ENCODE measurements at places on chromosomes 7 and 10. TPM values are rescaled to one million over a fixed set of nuclear protein-coding genes. Genes with fewer than 3 reads are reported as not detected.

PLEKHS1 gene
- total RNA-seq, result not detected

DNAAF5 gene
- 10.0 TPM for total RNA-seq

STAG3 gene
- 0.20 TPM for total RNA-seq

SLC29A4 gene
- total RNA-seq, result 0.99 TPM

DNA sequence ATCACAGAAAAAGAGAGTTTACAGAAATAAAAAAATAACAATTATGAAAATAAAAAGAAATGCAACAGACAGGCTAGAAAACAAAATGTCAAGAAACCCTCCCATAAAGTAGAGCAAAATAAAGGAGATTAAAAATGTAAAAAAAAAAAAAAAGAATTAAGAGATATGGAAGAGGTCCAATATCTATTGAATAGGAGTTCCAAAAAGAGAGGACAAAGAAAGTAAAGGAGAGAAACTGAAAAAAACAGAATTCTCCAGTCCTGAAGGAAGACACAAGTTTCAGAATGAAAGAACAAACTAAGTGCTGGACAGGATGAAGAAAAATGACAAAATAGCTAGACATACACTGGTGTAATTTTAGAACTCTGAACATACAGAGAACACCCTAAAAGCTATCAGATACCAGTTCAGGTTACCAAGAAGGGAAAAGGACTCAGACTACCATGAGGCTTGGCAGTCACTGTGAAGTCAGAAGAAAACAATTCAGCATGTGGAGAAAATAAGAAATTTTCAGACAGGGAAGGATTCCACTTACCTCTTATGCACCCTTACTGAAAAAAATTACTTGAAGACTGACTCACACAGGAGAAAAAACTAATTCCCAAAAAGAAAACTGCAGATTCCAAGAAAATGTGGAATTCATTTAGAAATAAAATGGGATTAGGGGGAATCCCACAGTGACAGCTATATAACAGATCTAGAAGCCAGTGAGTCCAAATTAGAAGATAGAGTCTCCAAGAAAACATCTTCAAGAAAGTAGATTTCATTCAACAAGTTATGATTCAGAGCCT lies 40.4 kb upstream of the ABLIM1 start:
- DNase-seq, result no peak

- no peak for DNase-seq
These were observed 6.4 kb downstream of the CHST15 start for GRCh38 chr10:124086787-124087671.

DNA sequence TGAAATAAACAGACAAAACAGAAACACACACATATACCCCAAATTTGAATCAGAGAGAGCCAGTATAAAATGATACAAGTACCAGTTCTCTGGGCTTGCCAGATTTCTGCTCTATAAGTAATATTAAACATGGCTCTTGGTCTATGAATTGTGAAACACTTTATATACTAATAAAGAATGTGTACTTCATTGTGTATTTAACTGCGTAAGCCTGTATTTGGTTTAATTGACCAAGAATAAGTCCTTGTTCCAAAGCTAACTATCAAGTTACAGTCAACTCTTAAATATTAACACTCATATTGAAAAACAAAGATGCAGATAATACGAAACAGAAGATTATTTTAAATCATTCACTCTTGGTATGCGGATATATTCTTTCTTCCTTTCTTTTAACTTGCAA lies 8.7 kb downstream of the FGFR2 start:
- DNase-seq, result no peak

DNA sequence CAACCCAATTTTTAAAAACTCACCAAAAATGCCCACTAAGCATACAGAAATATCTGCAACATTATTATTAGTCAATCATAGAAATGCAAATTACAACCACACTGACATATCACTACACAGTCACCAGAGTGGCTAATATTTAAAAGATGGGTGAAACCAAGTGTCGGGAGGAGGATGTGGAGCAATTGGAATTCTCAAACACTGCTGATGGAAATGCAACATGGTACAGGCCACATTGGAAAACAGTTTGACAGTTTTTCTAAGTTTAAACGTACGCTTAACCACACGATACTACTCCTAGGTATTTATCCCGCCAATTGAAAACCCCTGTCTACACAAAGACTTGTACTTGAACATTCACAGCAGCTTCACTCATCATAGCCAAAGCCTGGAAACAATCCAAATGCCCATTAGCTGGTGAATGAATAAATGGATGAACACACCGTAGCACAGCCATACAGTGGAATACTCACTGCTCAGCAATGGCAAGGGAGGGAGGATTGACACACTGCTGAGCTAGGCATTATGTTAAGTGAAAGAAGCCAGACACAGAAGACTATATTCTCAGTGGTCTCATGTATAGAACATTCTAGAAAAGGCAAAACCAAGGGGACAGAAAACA lies 16.3 kb downstream of the GCK start:
- DNase-seq, result no peak

DNA sequence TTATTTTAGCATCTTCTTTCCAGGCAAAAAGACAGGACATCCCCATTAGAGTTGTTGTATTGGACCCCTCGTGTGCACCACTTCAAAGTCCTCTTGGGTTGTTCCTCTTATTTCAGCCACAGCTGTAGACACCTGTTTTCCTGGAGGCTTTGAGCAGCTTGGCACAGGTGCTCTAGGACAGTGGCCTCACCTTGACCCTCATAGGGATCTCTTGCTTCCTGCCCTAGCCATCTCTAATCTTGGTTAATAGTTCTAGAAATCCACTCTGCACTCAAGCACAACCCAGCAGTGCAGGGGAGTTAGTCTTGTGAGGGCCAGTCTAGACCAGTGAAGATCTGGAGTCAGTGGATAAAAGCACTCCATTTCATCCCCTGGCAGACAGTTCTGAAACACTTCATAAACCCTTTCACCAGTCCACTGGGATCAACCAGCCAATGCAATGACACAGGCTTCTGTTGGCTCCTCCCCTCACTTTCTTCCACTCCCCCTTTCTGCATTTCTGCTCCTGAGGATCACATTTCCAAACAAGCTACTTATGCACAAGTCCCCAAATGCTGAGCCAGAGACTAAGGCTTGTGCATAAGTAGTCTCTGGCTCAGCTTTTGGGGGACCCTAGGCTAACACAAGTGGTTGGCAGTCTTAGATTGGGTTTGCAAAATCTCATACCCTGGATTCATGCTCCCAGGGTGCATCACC lies 131.5 kb upstream of the LAMB4 start:
- DNase-seq, result no peak

GRCh38 chr7:150406567-150407421 lies 27.7 kb downstream of the ZNF775 start:
- DNase-seq, result peak; percentile 25

GRCh38 chr10:130337305-130337640 lies 201.1 kb downstream of the GLRX3 start:
- DNase-seq, result no peak

- no peak for DNase-seq
These were observed 116.8 kb downstream of the LHPP start for GRCh38 chr10:124578231-124579010.

DNA sequence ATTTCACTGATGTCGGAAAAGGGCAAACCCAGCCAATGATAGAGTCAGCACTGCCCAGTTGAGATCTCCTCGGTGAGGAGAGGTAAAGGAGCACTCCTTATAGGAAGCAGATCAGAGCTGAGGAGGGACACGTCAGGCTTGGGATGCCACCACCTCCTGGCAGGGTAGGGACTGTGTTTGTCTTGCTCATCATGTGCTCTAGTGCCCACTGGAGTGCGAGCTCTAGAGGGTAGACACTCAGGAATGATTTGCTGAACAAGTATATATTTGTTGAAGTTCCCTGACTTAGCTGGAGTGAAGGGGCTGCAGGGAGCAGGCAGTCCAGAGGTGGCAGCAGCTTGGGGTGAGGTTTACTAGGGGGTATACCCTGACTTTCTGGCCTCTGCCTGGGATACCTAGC lies 146.5 kb downstream of the NOC3L start:
- no peak for DNase-seq

DNA sequence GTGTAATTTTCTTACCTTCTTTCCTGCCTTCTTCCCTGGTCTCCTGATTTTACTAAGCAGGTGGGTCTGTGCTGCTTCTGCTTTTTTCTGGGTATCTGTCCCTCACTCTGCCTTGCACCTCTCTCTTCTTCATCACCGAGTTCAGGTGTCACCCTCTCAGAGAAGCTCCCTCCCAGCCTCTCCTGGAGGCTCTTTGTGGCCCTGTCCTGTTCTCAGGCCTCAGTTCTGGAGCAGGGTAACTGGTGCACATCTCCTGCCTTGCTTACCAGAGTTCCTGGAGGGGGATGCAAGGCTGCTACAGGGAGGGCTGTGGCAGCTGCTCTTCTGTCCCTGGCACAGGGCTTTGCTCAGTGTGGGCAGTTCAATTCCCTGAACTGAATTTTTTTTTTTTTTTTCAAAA lies 66.1 kb downstream of the RBM33 start:
- DNase-seq, result no peak

All from lung microvascular endothelial cell (primary cell).